Motor neuron (in vitro differentiated cells): ENCODE measurements at places on chromosomes 3 and 15. TPM values are rescaled to one million over a fixed set of nuclear protein-coding genes. Genes with fewer than 3 reads are reported as not detected.

Gene DALRD3
- total RNA-seq, result 19.3 and 20.5 TPM in 2 replicates

Gene LRRIQ4
- 0.21 TPM in 1 of 2 replicates, not detected in the other for total RNA-seq

GRCh38 chr3:23580096-23580713 lies 225.6 kb upstream of the UBE2E1 start:
- no peak for ATAC-seq

DNA sequence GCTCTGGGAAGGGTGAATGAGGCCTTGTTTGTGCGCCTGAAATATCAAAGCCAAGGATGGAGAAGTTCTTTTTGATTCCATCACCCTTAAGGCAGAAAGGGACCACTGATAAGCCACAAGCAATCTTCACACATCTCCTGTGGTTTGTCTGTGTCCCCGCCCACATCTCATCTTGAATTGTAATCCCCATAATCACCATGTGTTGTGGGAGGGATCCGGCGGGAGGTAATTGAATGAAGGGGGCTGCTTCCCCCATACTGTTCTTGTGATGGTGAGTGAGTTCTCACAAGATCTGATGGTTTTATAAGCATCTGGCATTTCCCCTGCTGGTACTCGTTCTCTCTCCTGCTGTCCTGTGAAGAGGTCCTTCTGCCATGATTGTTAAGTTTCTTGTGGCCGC lies 329.6 kb upstream of the RGMA start:
- no peak for ATAC-seq

- no peak for ATAC-seq
These were observed 267.0 kb downstream of the PTPRG start for GRCh38 chr3:61828184-61828874.

DNA sequence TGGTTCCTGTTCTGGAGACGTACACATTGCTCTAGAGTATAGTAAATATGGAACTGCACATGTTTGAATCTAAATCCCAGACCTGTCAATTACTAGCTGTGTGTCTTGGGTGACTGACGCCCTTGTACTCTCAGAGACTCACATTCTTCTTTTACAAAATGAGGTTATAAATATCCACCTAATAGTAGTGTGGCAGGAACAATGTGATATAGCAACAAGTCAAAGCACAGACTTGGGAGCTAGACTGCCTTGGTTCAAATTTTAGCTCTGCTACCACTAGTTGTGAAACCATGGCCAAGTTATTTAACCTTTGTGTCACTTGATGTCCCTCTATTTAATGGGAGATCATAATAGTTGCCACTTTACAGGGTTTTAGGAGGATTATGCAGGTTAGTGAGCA lies 245.6 kb downstream of the CPNE4 start:
- ATAC-seq, result no peak

GRCh38 chr3:141410408-141410807 lies 42.1 kb downstream of the ZBTB38 start:
- no peak for ATAC-seq
